ENCODE measurements at places on chromosomes 5 and 9.

DNA sequence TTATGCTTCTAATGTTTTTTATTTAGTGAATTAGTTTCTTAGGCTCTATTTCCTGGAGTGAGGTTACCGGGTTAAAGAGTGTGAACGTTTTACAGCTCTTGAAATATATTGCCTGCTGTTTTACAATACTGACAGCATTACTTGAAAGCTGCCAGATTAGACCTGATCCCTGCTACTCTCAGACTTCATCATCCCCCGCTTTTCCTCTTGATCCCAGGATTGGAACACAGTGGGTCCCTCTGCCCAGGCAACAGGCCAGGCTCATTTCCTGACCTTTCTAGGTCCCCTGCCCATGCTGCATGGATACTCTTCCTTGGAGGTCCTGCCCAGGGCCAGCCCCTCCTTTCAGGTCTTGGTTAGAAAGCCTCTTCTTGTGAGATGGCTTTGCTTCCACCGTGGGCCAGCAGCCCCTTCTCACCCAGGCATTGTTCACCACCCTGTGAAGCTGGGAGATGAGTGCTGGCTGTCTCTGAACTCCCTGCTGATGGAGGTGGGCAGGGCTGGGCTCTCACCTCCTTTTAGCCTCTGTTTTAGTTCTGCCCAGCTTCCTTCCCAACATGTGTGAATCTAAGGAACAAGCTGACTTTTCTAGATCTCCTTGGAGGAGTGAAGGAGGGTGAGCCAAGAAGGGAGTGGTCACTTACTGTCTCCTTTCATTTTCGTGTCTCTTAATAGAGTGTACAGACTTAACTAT is 15.5 kb upstream of the FAM120AOS start:
- DNase-seq: no peak

DNA sequence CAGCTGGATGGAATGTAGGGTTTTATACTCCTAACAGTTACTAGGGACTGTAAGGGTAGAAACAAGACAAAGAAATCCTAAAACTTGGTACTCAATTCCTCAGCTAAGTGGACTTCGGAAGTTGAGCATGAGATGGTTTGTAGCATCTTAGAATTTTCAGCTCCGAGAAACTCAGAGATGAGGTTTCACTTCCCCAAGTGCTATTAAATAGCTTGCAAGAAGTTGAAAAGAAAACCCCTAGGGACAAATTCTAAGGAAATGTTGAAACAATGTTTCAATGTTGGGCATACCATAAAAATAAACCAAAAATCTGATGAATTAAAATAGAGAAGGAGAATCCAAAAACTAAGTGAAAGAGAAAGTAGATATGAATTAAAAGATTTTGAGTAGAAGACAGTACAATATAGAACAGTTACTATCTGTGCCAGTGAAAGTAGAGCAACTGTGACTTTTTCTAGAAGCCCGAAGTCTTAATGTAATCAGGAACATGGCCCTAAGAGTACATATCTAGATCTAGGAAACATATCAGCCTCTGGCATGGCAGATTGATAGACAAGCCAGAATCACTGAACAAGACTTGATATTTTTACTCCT is 308.6 kb upstream of the RGMB start:
- no peak for DNase-seq

DNA sequence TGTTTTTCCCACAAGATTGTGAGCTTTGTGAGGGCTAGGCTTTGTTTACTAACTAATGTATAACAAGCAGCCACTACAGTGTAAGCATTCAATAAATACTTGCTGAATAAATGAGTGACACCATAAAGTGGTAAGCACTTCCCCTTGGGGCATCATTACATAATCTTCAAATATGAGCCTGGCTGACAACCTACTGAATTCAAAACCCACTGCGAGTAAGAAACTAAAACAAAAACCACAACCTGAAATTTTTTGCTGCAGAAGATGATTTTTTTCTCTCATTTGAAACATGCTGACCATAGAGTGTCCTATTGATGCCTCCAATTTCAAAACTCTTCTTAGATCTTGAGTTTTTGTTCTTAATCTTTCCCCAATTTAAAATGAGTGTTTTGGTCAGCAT is 331.3 kb upstream of the CCNG1 start:
- DNase-seq: no peak

- no peak for DNase-seq
Measured at GRCh38 chr5:77955577-77955976, 179.4 kb upstream of the TBCA start.

DNA sequence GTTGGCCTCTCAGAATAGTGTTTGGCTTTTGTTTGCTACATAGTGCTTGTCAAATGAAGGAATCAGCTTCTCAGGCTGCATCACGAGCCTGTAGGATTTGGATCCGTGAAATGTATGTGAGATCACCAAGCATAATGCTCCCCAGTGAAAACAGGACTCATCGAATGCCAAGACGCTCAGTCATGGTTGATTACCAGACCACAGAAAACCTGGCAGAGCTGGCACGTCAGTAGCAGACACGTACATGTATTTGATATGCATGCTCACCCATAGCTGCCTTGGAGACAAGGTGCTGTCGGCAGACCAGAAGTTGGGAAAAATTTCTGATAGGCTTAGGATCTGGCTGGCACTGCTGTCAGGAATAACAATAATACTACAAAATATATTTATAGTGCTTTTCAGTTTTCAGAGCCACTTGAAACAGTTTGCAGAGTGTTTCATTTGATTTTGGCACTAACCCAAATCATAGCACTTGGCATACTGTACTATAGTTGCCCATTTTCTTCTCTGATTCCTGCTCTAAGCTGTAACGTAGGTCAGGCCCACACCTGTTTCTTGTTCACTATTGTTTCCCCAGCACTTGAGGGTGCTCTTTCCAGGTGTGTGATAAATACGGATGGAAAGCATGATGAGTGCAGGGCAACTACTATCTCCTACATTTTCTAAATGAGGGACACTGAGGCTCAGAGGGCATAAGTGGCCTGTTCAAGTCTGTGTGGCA is 226.1 kb downstream of the NR3C1 start:
- peak; percentile 23 for DNase-seq

- DNase-seq: no peak
Measured at GRCh38 chr5:149853331-149853648, 91.3 kb downstream of the PDE6A start.
